ENCODE measurements at places on chromosomes 5 and 9.

GRCh38 chr5:66012271-66012670, 85.9 kb downstream of the ERBIN start:
- DNase-seq, result no peak

DNA sequence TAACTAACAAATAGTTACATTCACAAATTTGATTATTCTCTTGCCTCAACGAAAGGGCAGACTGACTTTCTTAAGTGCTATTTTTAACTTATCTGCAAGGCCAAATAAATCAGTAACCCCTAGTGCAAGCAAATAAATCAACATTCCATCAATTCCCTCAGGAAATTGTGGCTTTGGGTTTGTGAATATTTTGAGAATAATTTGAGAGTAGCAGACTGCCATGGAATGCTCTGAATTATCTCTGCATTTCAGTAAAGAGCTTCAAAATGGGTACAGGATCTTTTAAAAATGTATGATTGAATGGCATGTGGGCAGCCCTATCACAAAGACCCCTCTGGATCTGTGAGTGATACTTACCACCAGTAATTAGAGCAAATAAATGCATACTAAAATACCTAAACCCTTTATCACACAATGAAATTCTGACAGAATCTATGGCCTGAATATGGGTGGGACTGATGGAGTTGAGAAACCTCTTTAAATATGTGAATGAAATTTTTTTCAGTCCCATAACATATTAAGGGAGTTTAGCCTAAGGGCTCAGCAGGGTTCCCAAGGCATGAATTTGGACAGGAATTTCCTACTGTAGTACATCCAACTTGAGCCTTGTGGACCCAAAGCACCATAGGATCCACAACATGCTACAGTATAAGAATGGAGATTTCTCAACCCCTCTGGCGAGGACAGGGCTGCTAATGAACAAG, 92.5 kb upstream of the ITGA2 start:
- DNase-seq, result no peak

GRCh38 chr9:85223506-85224125, 518.1 kb downstream of the AGTPBP1 start:
- no peak for DNase-seq

- no peak for DNase-seq
These were observed 27.1 kb upstream of the VCAN start for GRCh38 chr5:83444445-83444844.

- DNase-seq, result no peak
These were observed 20.1 kb downstream of the ZSWIM6 start for GRCh38 chr5:61352180-61352579.

DNA sequence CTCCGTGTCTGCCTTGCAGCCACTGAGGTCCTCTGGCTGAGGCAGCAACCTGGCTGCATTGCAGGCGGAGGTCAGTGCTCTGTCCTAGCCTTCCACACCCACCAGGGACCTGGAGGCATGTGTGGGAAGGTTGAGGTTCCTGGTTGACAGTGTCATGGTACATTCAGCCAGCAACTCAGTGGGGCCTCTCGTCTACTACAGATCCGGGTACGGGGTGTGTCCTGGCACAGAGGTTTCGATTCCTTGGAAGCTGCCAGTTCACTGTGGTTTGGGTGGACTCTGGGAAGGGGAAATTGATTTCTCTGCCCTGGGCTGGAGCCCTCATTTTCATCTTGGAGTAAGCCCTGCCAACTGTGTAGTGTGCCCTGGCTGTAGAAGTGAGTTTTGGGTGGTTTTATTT, 45.1 kb downstream of the PDE8B start:
- DNase-seq, result no peak

- no peak for DNase-seq
These were observed 150.2 kb upstream of the PAPPA start for GRCh38 chr9:116003397-116003796.

GRCh38 chr5:83388608-83389007, 82.9 kb upstream of the VCAN start:
- no peak for DNase-seq

- DNase-seq, result no peak
These were observed 357.4 kb upstream of the SGCD start for GRCh38 chr5:155969537-155969936.

DNA sequence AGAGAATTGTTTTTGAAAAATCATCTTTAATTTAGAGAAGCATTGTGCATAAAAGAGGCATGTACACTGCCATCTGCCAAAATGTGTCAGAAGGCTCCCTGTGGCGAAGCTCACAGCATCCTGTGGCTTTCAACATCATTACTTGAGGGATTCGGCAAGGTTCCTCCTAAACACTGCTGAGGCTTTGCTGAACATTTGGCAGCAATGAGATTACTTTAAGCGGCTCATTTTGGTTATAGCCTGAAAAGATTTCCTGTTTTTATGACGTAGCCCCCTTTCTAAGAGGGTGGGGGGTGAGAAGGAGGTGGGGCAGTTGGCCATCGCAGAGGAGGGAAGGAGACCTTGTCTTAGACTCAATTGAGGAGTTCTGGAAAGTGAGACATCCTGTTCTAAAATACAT, 469.4 kb downstream of the RASEF start:
- no peak for DNase-seq

DNA sequence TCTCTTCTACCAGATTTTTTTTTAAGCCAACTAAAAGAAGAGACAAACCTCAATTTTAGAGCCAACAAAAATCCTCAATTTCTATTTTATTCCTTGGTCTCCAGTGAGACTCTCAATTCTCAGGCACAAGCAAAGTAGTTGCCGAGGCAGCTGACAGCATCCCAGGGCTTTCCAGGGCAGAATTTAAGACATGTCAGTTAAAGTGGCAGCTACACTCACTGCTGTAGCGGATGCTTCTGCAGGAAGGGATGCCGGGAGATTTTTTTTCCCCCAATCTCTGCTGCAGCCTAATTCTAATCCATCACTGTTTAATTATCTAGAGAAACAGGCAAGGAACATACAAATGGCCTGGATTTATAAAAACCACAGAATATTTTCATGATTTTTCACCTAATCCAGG, 57.0 kb downstream of the TTC39B start:
- DNase-seq, result no peak

- DNase-seq, result no peak
These were observed 2085.7 kb upstream of the C9orf72 start for GRCh38 chr9:29659014-29659413.

DNA sequence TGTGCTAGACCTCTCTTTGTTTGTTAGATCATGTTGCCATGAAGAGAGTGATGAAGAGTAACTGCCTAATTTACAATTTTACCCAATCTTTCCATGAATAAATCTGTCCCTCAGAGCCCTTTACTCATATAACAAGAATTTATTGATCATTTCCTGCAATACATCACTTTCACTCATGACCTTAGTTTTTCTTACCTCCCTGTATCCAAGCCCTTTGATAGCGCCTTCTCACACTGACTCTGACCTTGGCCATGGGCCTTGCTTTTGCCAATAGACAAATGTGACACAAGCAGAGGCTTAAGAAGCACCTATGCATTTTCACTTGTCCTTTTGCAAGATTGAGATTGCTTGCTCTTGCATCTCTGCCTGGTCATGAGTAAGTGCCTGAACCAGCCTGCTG, 288.1 kb downstream of the NNT start:
- DNase-seq, result no peak

DNA sequence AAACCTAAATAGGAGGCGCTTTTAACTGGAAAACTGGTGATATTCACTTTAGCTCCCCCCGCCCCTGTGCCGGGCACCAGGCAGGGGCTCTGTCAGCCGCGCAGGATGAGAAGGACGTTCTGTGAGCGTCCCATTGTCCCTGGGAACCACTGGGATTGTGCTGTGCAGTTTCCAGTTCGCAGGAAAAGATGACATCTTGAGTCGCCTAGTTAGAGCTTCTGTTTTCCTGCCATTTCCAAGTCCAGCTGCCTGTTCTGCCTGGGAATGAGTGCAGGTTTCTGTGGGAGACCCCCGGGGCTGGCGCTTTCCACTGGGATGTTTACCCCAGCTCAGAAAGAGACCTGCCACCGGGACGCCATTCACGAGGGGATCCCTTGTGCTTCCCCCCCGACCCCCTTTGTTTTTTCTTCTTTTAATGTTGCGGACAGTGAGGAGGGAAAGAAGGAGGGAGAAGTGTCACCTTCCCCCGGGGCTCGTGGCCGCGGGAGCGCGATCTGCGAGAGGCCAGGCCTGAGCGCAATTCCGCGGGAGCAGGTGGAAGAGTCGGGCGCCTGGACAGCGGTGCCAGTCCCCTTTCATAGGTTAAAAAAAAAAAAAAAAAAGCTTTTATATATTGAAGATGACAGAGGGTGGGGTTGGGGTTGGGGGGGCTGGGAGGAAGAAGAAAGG, 121.5 kb downstream of the RMI1 start:
- no peak for DNase-seq

DNA sequence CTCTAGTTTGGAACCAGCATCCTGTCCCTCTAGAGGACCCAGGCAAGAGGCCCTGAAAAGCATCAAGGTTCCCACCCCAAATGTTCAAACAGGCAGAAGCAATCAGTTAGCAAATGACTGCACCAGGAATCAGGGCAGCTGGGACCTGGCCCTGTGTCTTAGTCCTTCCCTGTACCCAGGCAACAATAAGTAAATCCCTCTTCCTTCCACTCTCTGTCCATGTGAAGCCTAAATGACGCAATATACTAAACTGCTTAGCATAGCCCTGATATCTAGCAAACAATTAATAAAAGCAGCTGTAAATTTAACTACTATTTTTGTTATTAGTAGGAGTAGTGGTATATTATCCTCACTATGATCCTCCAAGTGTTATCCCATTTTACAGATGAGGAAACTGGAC, 13.2 kb upstream of the ADRA1B start:
- DNase-seq, result no peak

- DNase-seq, result no peak
These were observed 578.0 kb downstream of the EFNA5 start for GRCh38 chr5:107092695-107093094.

DNA sequence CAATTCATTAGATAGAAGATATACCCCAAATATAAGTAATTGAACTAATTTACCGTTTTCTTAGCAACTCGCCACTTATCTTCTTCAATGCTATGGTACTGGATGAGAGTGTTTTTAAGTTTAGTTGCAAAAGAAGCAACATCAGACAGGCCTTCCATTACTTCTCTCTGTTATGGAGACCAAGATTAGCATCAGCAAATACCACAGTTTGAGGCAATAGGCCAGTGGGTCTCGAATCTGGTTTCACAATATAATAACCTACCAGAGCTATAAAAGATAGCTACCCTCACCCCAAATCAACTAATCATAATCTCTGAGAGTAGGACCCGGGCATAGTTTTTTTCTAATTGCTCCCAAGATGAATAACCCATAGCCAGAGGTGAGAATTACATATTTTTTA, 5.1 kb downstream of the STARD4 start:
- no peak for DNase-seq

- no peak for DNase-seq
These were observed 125.9 kb downstream of the LHFPL2 start for GRCh38 chr5:78522476-78523260.

DNA sequence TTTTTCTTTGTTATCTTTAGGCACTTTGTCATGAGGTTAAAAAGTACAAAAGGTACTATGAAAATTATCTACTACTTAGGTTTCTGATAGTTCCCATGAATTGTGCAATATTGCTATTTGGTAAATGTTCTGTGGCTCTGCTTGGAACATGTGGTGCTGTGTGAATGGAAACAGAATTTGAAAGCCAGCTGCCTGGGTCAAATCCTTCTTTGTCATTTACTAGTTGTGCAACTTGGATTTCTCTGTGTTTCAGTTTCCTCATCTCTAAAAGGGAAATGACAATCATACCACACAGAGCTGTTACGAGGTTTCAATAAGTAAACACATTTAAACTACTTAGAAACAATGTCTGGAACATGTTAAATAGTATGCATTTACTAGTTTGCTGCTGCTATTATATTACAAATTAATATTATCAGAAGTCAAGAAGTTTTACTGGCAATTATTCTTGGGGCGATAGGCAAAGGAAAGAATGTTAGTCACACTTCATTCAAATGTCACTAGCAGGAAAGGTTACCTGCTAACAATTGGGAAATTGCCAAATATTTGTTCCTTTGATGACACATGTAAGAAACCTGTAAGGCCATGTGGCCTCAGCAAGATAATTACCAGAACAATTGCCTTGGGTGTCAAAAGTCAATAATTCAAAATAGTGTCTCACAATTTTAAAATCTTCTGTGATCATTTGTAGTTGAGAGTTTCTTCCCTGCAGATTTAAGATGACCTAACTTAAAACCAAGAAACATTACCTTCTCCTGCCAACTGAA, 184.8 kb downstream of the KIAA0825 start:
- no peak for DNase-seq

DNA sequence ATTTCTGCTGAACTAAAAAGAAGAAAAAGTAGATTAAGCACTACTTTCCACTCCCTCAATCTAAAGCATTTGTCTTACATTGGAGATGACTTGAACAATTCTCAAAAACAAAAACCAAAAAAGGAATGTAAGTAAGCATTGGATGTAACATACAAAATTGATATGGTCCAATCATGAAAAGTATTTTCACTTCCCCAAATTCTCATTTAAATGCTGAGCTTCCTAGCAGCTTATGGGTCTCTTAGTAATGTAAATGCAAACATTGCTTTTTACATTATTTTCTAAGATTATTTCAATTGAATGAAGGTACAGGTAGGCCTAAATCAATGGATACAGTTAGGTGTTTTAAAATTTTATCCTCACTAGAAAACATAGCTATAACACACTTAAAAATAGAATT, 20.0 kb downstream of the ANKH start:
- DNase-seq, result no peak

GRCh38 chr5:71666321-71666720, 52.8 kb upstream of the CARTPT start:
- DNase-seq, result no peak

GRCh38 chr9:137764171-137764671, 113.4 kb upstream of the CACNA1B start:
- no peak for DNase-seq

DNA sequence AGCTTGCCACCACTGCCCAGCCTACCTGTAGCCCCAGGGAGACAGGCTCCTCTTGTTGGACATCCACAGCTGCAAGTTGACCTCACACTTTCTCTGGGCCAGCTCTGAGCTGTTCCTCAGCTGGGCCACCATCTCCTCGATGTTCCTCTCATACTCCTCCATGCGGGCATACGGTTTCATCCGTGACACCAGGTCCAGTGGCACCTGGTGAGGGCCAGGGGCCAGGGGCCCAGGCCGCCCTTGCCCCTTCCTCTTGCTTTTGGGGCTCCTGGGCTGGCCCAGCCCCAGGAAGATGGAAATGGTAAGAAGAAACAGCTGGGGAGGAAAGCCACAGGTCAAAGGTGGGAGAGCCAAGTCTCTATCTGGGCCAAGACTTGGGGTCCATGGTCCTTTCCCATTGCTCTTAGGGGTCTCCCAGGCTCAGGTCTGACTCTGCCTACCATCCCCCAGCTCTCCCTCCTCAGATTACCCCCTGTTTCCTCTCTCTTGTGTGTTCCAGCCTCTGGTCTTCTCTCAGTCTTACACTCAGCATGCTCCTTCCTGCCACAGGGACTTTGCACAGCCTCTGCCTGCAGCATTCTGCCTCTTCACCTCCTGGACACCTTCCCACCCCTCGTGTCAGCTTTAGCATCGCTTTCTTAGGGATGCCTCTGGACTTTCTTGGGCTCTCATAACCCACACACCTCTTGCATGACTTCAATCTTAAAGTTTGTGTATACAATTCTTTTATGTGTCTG, 2.2 kb downstream of the IL17B start:
- DNase-seq, result no peak
